ENCODE measurements at places on chromosomes 7 and 10. TPM values are rescaled to one million over a fixed set of nuclear protein-coding genes. Genes with fewer than 3 reads are reported as not detected.

Gene AKR1E2
- 2.2 TPM for total RNA-seq

Gene ZC3HAV1L
- 15.8 TPM for total RNA-seq

Gene RPS24
- 2,369 TPM for total RNA-seq

Gene ARPC1B
- total RNA-seq = 509 TPM

Gene RAB19
- 3.6 TPM for total RNA-seq

Gene CAV1
- total RNA-seq = 110 TPM

Gene HOXA1
- total RNA-seq = 7.1 TPM

Gene ABCC2
- 0.17 TPM for total RNA-seq

Gene NOS3
- 1.2 TPM for total RNA-seq

Gene CPN1
- not detected for total RNA-seq

Gene LMOD2
- total RNA-seq = not detected

Gene LAMB4
- 3.7 TPM for total RNA-seq

Gene GBX1
- total RNA-seq = not detected

Gene NSMCE4A
- total RNA-seq = 72.9 TPM

Gene VSTM2A
- not detected for total RNA-seq

Gene FGFR2
- 1.6 TPM for total RNA-seq

Gene USP6NL
- 18.8 TPM for total RNA-seq

Gene PRPS1L1
- total RNA-seq = not detected

Gene TET1
- total RNA-seq = 0.52 TPM

Gene HOXA5
- 20.1 TPM for total RNA-seq

Gene TAC1
- 4.4 TPM for total RNA-seq

Gene TSPAN13
- 21.7 TPM for total RNA-seq

Gene CRYGN
- total RNA-seq = not detected

Gene PALD1
- 3.5 TPM for total RNA-seq

Gene SOSTDC1
- total RNA-seq = not detected

Gene NYAP1
- 0.72 TPM for total RNA-seq

Gene JAKMIP3
- under 0.01 TPM for total RNA-seq

Gene STAG3
- 0.69 TPM for total RNA-seq

Gene OR2A5
- total RNA-seq = not detected

Gene PAX2
- 7.5 TPM for total RNA-seq

Gene MAT1A
- not detected for total RNA-seq

Gene VAX1
- not detected for total RNA-seq

Gene DNAH11
- 2.8 TPM for total RNA-seq
